ENCODE measurements at places on chromosomes 7 and 10.

DNA sequence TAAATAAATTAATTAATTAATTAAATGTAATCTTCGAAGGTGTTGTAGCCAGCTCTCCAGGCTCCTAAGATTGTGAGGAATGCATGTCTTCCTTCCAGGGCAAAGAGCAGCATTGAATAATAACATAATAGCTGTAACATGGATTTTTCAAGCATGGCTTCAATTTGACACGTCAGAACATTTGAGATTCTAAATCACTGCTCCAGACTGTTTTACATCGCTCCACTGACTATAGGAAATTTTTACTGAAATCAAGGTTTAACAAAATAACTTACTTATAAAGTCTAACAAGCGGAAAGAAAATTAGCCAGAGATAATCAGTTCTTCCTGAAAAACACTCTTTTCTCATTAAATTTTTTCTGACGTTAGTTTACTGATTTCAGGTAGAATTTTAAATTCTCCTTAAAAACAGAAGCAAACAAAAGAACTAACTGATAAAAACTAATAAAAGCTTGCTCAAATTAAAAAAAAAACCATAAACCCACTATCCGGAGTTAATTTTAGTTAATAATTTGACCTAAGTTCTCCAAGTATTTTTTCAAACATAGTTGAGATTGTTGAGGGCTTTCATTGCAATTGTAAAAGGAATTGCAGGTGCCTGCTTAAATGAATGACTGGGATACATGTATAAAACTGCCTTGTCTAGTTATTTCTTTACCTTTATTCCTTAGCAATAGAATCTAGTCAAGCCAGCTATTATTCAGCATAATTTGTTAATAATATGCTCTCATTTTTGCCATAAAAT lies 51.2 kb upstream of the SGCE start:
- no peak for DNase-seq

DNA sequence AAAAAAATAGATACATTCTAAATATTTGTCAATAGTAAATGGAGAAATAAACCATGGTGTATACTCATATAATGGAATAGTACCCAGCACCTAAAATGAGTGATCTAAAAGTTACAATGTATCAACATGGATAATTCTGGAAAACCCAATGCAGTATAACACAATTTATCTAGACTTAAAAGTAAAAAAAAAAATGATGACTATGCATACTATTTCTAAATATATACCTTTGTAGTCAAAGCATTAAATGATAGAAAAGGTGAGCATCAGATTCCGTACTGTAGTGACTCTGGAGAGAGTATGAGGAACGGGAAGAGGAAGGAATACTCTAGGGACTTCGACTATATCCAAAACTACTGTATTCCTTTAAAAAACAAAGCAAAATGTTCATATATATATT lies 115.2 kb upstream of the CDCA7L start:
- no peak for DNase-seq

DNA sequence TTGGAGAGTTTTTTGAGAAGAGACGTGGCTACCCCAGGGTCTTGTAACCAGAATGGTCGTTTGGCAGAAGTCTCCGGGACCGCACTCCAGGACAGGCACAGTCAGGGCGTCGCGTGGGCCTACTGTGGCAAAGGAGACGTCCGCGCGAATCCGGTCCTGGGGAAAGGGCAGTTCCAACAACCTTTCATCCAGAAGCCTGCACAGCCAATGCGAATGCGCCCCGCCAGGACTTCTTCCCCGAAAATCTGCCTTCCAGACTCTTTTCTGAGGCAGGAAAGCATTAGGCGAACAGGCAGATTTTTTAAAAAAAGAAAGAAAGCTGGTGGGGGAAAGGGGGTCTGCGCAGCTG lies 2.0 kb downstream of the HPSE2 start:
- no peak for DNase-seq

- DNase-seq, result no peak
Observed at GRCh38 chr10:111650088-111650487, 533.5 kb downstream of the GPAM start.

GRCh38 chr7:129188372-129188891 lies at the start of gene SMO:
Gene SMO, plus strand, starts transcription at chr7:129188633. Its CDS starts 519 bp downstream, at chr7:129189152.
- no peak for DNase-seq

GRCh38 chr10:10865913-10866312 lies 151.8 kb upstream of the CELF2 start:
- no peak for DNase-seq

Measured in stimulated activated CD4-positive, alpha-beta T cell treated with anti-CD3 and anti-CD28 coated beads, Interleukin-1b, Interleukin-23, amount 100 ng/mL, for 1 hour (primary cell).